ENCODE measurements at places on chromosomes 11 and 22.

- no peak for DNase-seq
These were observed 125.2 kb downstream of the LRRC4C start for GRCh38 chr11:41334007-41334933.

DNA sequence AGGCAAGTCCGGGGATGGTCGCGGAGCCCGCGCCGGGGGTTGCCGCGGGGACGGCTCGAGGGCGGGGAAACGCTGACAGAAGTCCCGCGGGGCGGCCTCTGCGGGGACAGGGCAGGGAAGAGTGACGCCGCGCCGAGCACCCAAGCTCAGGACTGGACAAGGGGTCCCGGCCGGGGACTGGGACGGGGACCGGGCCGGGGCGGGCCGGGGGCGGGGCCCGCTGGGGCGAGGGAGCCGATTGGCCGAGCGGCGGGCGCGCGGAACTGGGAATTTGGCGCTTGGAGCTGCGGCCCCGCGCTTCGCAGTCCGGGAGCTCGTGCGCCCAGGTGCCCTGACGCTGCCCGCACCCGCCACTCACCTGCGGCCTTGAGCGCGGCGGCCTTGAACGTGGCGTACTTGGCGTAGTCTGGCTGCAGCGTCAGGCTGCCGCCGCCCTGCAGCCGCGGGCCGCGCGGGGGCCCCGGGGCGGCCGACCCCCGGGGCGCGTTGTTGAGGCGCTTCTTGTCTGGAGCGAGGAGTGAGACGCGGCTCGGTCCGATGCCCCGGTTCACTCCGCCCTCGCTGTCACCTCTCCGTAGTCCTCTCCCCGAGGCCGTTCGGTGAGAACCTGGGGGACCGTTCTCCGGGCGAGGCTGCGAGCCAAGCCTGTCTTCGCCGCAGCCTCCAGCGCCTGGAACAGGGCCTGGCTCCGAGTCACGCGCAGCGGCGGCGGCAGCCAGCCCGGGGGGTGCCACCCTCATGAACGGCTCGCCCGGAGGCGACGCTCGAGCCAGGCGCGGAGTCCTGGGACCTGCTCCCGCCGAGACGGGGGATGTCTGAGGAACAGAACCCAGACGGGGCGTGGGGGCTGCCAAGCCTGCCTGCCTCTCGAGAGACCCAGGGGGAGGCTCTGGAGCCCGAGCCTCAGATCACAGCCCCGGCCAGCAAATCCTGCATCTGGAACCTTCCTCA is 4.5 kb downstream of the SHISA8 start:
- DNase-seq = peak; percentile 33

GRCh38 chr11:65429724-65430405 is 7.3 kb downstream of the NEAT1 start:
- peak; percentile 91 for DNase-seq

DNA sequence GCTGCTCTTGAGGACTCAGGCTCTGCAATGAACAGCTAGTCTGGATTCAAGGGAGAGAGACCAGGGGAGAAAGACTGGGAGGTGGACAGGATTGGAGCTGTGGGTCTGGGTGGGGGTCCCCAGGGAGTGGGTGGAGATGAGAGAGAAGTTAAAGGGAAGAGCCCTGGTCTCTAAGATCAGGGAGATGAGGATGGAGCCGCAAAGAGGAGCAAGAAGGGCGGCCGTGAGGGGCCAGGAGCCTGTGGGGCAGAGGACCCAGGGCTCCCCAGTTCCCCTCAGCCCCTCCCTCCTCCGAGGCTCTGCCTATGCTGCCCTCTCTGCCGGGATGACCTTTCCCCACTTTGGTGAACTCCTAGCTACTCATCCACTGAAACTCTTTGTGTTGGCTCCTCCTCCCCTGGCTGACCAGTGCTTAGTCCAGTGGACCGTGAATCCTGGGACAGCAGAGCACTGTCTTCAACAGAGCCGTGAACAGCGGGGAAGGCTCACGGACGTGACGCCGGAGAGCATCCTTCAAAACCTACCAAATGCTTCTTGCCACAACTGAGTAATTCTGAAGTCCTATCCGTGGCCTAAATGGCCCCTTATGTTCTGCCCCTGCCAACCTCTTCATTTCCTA is 16.4 kb upstream of the RFPL3 start:
- DNase-seq = no peak

DNA sequence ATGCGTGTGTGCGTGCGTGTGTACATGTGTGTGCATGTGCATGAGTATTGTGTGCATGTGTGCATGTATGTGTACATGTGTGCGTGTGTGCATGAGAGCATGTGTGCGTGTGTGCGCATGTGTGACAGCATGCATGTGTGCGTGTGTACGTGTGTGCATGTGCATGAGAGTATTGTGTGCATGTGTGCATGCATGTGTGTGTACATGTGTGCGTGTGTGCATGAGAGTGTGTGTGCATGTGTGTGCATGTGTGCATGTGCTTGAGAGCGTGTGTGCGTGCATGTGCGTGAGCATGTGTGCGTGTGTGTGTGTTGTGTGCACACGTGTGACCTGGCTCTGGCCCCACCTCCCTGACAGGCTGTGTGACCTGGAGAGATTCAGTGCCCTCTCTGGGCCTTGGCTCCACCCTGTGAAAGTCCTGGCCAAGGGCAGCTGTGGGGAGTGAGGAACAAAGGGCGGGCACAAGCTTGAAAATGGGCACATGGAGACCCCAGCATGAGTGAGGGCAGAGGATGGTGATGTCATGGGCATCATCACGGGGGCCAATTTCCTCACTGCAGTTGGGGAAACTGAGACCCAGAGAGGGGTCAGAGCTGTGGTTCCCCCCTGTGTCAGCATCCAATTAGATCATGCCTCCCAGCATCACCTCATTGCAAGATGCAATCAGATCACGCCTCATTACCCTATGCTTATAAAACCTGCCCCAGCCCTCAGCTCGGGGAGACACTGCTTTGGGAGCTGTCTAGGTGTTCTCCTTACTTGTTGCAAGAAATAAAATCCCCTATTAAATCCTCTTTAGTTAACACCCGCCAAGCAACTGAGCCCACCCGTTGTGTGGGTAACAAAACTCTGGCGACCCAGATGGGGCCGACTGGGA is 658 bp downstream of the ACY3 start:
- no peak for DNase-seq

DNA sequence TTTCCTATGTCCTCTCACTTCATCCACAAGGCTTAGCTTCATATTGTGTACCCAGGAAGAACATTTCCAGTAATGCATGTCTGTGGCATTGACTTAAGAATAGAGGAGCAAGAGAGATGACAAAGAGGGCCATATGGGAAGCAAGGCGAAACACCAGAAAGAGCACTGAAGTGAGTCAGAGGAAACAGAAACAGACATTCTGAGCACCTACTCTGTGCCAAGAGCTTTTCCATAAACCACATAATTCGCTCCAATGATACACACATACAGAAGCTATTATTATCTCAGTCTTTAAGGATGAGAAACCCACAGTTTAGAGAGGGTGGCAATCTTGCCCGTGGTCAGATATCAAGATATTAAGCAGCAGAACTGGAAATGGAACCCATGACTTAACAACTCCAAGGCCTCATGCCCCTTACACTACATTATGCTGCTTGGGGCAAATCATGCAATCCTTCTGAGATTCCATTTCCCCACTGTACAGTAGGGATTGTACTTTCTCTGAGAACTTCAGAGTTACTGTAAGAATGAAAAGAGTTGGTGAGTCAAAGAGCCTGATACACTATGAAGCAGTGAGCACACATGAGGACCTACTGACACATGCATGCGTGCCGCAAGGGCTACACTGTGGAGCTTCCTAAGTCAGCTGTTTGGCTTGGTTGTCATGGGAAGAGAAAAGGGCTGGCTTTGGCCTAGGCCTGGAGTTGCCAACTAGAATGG is 126.6 kb downstream of the KCNC1 start:
- DNase-seq = no peak

GRCh38 chr11:10382518-10382917 is 72.5 kb upstream of the AMPD3 start:
- no peak for DNase-seq

- DNase-seq = no peak
These were observed 21.0 kb upstream of the ADSL start for GRCh38 chr22:40325315-40325714.

- DNase-seq = no peak
These were observed 51.9 kb upstream of the PTPRJ start for GRCh38 chr11:47928426-47928825.

- DNase-seq = no peak
These were observed 80.3 kb downstream of the LRRC32 start for GRCh38 chr11:76589964-76590950.

All from cardiac muscle cell (in vitro differentiated cells and primary cell).